ENCODE measurements at places on chromosomes 13 and 19. TPM values are rescaled to one million over a fixed set of nuclear protein-coding genes. Genes with fewer than 3 reads are reported as not detected.

CEBPG gene
- total RNA-seq: 40.3 TPM

ZNF135 gene
- total RNA-seq: 11.1 TPM

DNA sequence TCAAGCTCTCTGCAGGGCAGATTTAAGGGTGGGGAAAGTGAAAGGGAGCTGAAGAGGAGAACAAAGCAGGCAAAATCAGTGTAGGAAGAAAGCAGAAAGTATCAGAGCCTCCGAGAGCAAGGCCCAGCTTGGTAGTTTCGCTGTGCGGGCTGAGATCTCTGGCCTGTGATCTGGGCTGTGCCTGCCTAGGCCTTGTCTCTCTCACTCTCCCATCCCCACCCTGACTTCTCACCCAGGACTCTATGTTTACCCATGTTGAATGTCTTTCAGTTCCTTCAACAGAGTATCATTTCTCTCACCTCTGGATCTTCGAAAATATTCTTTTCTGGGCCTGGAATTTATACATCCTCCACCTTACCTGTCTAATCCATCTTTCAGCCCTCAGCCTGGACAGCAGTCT lies 391.3 kb downstream of the FOXO1 start:
- DNase-seq: no peak

DNA sequence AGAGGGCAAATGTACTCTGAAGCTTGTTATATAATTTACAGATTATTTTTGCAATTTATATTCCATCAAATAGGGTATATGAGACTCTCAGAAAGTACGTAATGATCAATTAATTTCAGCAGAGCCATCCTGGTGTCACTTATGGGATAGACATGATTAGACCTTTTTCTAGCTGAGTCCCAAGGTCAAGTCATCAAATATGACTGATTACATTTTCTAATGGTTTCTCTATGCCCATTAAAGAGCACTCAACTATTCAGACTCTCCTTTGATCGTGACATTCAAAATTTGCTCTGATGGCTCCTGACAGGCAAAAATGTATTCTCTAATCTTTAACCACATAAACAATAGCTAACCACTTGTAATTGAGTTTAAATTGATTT lies 469.2 kb downstream of the COG6 start:
- DNase-seq: no peak

DNA sequence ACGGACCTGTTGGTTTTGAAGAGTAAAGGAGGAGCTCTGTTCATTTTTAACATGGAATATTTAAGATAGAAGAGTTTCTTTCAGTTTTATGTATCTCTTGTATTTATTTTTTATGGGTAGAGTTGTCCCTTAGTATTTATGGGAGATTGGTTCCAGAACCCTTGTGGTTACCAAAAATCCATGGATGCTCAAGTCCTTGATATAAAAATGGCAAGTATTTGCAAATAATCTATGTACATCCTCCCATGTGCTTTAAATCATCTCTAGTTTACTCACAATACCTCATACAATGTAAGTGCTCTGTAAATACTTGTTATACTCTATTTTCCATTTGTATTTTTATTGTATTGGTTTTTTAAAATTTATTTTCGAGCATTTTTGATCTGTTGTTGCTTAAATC lies 63.1 kb downstream of the TM9SF2 start:
- no peak for DNase-seq

KLC3 gene
- total RNA-seq: not detected

- peak; percentile 37 for DNase-seq
These were observed 4.1 kb upstream of the ZNF724 start for GRCh38 chr19:23254141-23254910.

DNA sequence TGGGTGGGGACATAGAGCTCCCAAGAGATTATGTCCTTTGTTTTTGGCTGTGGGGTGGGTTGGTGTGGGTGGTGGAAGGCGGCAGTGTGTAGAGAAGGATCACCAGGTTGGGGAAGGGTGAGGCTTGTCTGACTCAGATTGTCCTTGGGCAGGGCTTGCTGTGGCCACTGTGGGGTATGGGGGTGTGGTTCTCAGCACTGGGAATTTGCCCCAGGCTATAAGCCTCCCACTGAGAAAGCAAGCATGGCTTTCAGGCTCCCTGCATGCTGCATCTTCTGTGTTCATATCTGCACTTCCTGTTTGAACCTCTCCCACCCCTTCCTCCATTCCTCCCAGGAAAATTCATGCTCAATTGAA lies 34.9 kb downstream of the DNAJC15 start:
- no peak for DNase-seq

- DNase-seq: no peak
These were observed 22.3 kb downstream of the KCTD4 start for GRCh38 chr13:45178349-45179162.

GRIK5 gene
- 19.4 TPM for total RNA-seq

- DNase-seq: no peak
These were observed 56.2 kb downstream of the INSR start for GRCh38 chr19:7238051-7238450.

DNA sequence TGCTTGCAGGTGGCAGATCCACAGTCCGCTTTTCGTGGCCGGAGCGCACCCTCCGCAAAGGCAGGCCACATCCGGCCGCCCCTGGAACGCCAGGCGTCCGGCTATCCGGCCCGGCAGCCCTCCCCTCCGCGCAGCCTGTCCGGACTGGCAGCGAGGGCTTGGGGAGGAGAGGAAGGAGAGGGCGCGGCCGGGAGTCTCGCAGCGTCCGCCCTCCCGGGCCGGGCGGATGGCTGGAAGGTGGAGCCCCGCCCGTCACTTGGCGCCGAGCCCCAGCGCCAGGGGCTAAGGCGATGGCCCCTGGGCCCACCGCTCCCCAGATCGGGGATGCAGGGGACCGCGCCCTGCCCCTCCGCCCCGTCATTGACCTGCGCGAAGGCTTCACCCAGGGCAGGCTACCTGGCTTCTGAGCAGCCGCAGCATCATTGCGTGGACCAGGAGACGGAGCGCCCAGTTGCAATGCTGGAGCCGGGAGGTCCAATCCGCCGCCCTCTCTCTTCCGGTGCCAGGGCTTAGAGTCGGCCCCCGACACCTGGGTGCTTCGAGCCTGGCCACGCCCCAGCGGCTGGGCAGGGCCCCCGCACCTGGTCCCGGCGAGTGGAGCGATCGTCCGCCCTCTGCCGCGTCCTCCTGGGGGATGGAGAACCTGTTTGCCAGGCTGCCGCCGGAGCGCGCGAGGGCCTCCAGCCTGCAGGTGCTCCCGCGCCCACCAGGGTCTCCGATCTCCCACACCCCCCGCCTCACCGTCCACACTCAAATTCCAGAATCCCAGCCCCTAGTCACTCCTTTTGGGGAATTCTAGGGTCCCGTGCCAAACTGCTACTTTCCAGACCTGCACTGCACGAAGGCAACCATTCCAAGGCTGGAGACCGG lies at the start of gene FUT1:
Gene FUT1, minus strand, starts transcription at position 146 of the 870 bp plus-strand sequence. CDS start 1,360 bp downstream, outside the sequence.
- DNase-seq: peak; percentile 89

- DNase-seq: no peak
These were observed 9.3 kb upstream of the FBXL3 start for GRCh38 chr13:77036279-77036678.

DNA sequence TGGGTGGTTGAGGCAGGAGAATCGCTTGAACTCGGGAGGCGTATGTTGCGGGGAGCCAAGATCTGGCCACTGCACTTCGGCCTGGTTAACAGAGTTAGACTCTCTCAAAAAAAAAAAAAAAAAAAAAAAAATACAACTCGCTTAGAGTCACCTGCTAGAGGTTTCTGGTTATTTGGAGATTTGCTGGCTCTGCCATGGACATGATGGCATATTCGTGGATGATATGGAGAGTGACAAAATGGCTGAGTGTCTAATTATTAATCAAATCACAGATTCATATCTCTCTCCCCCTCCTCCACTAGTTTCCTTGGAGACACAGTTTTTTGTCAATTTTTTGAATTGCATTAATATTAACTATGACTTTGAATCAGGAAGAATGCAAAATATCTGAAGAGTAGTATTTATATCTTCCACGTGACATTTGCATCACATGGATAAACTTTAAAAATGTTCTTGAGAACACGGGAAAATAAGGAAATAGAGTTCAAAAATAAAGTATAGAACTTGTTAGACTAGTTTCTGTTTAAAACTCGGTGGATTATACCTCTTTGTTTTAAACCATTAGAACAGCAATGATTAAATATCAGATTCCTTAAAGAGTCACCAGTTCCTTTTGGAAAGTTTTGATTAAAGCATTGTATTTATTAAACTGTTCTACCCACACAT lies 47.8 kb downstream of the KLF5 start:
- DNase-seq: no peak

DNA sequence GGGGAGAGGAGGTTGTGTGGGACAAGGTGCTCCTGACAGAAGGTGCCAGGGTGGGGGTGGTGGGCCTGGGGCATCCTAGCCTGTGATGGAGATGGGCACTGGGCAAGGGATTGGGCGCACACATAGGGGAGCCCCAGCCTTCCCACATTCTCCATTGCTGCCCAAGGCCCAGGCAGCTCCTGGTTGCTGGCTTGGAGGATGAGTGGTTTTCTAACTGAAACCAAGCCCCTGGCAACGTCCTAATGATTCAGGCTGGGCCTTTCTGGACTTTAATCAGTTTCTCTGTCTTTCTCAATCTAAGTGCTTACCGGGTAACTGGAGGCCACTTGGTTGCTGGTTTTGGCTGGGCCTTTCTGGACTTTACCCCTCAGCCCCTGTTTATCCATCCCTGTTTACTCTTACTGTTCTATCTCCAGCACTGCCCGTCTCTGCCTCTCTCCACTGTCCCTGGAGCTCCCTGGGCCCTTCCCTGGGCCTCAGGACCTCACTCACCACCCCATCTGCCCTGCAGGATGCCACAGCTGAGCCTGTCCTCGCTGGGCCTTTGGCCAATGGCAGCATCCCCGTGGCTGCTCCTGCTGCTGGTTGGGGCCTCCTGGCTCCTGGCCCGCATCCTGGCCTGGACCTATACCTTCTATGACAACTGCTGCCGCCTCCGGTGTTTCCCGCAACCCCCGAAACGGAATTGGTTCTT lies 354 bp downstream of the CYP4F3 start:
- no peak for DNase-seq

GRCh38 chr19:33227242-33227650 lies 1.6 kb upstream of the SLC7A10 start:
- DNase-seq: no peak

DNA sequence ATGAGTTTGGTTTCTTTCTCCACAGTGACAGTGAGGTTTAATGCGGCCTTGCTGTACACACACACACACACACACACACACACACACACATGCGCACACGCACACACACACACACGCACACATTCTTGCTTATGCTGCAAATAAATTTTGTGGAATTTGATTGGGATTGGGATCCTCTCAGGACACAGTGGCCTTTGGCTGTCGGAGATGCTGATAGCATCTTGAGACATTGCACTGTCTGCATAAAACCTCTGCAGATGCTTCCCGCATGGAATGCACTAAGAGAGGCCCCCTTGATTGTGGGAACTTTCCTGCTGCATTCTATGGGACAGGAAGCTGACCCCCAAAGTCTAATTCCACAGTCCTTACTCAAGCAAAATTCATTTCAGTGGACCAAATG lies 145.6 kb downstream of the FLT1 start:
- no peak for DNase-seq

GRCh38 chr13:96744367-96745331 lies 249.6 kb downstream of the OXGR1 start:
- no peak for DNase-seq

DNA sequence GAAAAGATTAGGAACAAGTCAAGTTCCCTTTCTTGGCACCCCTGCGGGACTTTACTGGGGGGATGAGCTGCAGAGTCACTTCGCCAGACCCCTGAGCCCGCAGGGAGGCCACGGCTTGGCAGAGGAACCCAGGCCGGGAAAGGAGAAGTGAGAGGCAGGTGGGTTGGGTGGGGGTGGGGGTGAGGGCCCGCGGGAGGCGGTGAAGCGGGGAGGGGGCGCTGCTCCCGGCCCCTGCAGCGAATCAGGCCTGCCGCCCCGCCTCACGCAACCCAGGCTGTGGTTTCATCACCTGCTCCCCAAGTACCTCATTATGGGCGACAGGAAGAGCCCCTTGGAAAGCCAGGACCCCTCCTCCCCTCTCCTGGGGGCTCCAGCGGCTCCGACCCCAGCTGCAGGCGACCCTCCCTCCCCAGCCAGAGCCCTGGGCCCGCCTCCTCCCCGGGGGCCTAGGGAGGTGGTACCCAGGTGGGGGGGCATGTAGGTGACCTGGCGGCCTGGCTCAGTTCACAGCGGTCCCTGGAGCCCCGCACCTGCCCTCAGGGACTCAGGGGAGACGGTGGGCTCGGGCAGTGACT lies 9.5 kb downstream of the MEF2B start:
- DNase-seq: no peak

UHRF1 gene
- 34.1 TPM for total RNA-seq

NLRP7 gene
- not detected for total RNA-seq

FRY gene
- 7.6 TPM for total RNA-seq

DNA sequence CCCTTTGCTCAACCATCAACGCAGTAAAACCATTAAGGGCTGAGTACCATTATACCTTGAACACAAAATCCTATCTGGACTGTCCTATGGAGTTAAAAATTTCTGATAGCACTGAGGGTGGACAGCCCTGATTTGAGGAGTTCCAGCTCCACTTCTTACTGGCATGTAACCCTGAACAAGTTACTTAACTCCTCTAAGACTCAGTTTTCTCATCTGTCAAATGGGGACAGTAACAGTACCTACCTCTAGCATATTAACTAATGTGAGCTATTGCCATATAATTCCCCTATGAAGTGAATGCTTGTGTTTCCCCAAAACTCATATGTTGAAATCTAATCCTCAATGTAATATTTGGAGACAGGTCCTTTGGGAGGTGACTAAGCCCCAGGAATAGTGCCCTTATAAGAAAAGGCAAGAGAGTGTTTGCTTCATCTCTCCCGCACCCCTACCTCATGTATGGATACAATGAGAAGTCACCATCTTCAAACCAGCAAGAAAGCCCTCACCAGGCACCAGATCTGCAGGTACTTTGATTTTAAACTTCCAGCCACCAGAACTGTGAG lies 61.9 kb upstream of the DOCK9 start:
- DNase-seq: no peak

DNA sequence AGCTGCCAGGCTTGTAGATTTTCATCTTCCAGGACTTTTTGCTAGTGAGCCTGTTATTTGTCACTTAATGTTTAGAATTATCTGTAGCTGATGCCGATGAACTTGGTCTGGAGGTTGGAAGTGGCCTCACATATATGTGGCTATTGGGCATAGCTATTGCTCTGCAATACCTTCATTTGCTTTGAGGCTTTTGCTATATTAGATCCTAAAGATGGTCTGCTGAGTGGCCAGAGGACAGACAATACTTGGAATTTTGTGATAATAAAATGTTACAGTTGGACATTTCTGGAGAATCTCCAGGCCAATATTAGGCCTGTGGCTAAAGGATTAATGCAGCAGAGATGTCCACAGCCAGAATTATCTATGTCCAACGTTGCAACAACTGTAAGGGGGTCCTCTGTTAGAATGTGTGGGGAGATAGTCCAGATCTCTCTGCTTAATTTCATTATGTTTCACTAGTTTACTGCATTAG lies 222.3 kb downstream of the GPC5 start:
- DNase-seq: no peak

SCGB2B2 gene
- total RNA-seq: not detected

All from neural progenitor cell (in vitro differentiated cells).